ENCODE measurements at places on chromosomes 6 and 20. TPM values are rescaled to one million over a fixed set of nuclear protein-coding genes. Genes with fewer than 3 reads are reported as not detected.

CDH4 gene
- total RNA-seq = 0.17 TPM

- H3K36me3 ChIP-seq = peaks cover 8% of the 10 kb centered on the region
- DNase-seq = no peak
- no peak overlapping the region for H3K27ac ChIP-seq
- peaks cover 9% of the 10 kb centered on the region for H3K4me1 ChIP-seq
- no peak overlapping the region for H3K4me3 ChIP-seq
- H3K27me3 ChIP-seq = peaks cover 45% of the 10 kb centered on the region
Measured at GRCh38 chr20:63014710-63015109, 7.9 kb upstream of the BHLHE23 start.

DNA sequence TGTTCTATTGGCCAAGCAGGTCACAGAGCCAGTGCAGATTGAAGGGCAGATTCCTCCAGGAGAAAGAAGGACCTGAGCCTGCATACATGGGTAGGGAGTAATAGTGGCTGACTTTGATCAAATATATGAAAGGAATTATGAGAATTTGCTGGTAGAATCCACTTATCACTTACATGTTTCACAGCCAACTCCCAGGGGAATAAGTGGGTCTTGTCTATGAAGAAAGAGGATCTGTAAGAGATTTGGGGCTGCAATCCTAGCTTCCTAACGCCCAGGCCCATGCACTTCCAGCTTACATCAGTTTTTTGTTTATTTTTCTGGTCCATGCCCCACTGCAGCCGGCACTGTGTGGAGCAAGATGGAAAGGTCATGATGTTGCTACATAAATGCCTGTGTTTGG is 107.9 kb upstream of the SYNDIG1 start:
- H3K27ac ChIP-seq = no peak overlapping the region
- H3K4me1 ChIP-seq = no peaks in the 10 kb centered on the region
- H3K36me3 ChIP-seq = peaks cover 2% of the 10 kb centered on the region
- H3K27me3 ChIP-seq = no peaks in the 10 kb centered on the region

RIPOR3 gene
- total RNA-seq = 0.14 TPM

OPN5 gene
- not detected for total RNA-seq

OR12D3 gene
- not detected for total RNA-seq

Measured in activated T-cell treated with anti-CD3 and anti-CD28 coated beads, Interleukin-2, amount 50 U/mL, for 72 hours (primary cell).